Posterior vena cava (tissue), 2 donors: ENCODE measurements at places on chromosomes 12 and 14. TPM values are rescaled to one million over a fixed set of nuclear protein-coding genes. Genes with fewer than 3 reads are reported as not detected.

GRCh38 chr12:1094714-1095113 lies 103.7 kb downstream of the ERC1 start:
- DNase-seq = no peak

- no peak for DNase-seq
These were observed 36.3 kb upstream of the STK38L start for GRCh38 chr12:27207615-27208413.

DNA sequence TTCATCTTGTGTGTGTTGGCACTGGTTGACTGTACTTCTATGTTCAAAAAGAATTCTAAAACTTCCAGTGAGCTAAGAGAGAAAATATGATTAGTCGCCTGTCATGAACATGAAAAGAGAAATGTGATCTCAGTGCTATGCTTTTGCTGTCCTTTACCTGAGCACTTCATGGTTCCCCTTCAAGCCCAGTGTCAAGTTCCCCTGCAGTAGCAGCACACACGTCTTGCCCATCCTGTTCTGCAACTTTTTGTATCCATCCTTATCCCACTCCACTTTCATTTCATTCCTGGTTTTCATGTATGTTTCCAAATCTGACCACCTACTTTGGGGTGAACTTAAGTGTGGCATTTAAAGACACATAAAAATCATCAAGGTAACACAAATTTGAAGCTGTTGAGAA lies 848.0 kb upstream of the USP15 start:
- no peak for DNase-seq

GRCh38 chr14:50366115-50366514 lies 30.6 kb downstream of the CDKL1 start:
- no peak for DNase-seq

TFCP2 gene
- total RNA-seq = 16.1 TPM

DNA sequence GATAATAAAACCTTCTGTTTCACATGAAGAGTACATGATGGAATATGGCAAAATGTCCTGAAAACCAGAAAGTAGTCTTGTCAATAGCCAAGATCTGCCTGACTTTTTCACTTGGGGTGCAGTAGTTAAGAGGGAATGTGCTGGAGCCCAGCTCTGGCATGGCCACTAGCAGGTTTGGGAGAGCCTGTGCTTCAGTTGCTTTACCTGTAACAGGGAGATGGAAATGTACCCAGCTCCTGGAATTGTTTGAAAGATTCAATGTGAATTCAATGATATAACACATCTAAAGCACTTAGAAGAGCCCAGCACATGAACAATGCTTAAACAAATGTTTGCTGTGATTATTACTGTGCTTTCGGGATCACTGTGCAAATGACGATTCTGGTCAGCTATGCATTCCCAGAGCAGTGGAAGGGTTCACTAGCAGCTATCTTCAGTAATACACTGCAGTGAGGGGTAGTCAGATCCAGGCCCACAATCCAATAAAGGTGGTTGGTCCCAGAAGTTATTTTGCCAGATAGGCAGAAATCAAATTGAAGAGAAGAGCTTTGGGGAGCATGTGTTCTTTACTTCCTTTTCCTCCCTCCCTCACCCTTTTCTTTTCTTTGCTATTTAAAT lies 224.9 kb downstream of the APAF1 start:
- no peak for DNase-seq

DNA sequence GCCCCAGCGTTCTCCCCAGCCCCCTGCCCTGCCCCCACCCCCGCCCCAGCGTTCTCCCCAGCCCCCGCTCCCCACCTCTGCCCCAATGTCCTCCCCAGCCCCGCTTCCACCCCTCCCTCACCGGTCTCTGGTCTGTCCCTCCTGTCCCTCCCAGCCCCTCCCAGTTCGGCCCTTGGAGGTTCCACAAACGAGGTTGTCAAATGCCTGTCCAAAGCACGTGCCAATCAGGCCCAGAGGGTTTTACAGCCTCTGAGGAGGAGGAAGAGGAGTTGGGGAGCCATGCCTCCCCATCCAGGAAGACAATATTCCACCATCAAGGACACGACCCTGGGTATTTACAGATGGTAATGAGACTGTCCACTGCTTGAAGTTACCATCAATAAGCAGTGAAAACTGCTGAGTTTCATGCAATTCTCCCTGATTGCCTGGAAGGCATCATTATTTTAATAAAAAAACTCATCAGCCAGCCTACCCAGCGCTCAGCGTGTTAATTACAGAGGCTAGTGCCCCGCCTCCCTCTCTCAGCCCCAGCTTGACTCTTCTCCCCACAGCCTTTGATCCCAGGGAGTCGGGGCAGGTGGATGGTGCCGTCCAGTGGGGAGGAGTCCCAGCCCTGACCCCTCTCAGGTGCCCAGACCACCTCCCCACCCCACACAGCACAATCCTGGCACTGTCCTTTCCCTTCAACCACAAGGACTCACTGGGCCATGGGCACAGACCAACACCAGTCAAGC lies 30.6 kb upstream of the C14orf180 start:
- DNase-seq = peak; percentile 54

ADCY4 gene
- total RNA-seq = 35.2 TPM

DNA sequence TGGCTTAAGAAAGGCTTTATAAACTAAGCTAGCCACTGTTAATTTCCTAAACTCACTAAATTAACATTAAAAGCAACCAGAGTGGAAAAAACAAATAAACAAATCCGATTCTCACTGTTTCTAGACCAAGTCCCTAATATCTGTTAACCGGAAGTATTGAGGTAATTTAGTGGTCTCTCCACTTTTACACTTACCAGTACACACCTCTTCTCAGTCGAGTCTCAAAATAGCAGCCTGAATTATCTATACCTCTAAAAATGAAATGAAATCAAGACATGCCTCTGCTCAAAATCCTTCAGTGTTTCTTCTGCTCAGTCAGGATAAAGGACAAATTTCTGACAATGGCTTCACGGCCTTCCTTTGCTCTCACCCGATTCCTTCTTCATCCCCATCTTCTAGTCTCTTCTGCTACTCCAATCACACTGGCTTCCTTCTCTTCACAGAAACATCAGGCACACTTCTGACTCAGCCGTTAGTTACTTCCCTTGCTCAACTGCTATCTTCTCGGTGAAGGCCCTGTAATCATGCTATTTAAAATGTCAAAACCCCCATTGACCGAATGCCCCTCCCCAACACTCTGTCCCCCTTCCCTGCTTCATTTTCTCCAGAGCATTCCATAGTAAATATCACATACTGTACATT lies 161.3 kb downstream of the KITLG start:
- DNase-seq = no peak

- DNase-seq = no peak
These were observed at the start of gene IKZF4 for GRCh38 chr12:56020423-56021184. Gene IKZF4 (plus strand): TSS chr12:56021043. CDS start chr12:56021494, 451 bp downstream.

DNA sequence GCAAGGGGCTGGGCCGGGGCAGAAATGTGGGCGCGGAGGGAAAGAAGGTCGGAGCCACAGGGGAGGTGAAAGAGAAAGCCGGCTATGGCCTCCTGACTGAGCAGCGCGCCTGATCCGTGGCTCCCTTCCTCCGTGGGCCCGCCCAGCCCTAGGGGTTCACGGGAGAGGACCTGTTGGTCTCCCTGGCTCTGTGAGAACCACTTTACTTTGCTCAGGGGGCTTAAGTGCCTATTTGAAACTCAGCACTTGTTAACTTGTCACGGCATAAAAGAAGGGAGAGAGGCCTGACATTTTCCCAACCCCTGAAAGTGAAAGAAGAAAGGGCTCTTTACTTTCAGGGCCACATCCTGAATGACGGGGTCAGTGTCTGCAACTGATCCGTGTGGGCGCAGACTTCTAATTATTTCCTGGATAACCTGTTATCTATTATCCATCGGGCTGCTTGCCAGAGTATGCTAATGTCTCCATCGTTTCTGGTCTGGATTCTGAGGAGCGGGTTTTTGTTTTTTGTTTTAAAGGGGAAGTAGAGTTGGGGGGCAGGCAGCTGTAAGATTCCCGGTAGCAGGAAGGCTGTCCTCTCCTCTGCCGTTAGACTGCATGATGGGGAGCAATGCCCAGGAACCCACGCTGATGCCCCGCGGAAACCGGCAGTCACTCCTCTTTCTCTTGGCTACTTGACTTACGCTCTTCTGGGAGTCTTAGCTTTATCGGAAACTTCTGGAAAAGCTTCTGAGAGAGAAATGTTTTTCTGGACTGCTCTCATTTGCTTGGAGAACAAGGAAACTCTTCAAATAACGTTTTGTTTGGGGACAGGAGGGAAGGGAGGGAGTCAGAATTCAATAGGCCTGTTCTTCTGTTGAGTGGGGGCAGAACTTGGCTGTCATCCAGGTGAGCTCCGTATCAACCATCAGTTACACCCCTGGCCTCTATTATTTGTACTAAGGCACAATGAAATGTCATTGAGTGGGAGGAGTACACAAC lies 127.7 kb upstream of the MAX start:
- DNase-seq = no peak

DNA sequence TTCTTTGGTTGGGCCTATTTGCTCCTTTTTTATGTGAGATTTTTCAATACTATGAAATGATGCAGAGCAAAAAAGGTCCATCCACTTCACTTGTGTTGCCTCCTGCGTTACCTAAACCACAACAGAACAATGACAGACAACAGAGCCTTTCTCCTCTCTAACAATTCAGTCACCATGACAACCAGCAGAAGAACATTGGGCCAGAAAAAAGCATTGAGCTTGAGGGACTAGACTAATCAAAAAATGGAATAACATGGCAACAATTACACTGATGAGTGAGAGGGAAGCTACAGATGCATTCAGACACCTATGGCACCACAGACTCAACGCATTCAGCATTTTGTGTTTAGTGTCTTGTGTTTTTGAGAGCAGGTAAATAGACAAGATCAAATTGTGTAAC lies 44.6 kb upstream of the PTCSC3 start:
- DNase-seq = no peak

GRCh38 chr12:51953864-51954263 lies 2.4 kb downstream of the ACVR1B start:
- DNase-seq = no peak

GRCh38 chr12:99505805-99506204 lies 141.7 kb upstream of the GARIN6 start:
- DNase-seq = no peak

GRCh38 chr12:115294453-115295133 lies 610.6 kb upstream of the TBX3 start:
- no peak for DNase-seq

DNA sequence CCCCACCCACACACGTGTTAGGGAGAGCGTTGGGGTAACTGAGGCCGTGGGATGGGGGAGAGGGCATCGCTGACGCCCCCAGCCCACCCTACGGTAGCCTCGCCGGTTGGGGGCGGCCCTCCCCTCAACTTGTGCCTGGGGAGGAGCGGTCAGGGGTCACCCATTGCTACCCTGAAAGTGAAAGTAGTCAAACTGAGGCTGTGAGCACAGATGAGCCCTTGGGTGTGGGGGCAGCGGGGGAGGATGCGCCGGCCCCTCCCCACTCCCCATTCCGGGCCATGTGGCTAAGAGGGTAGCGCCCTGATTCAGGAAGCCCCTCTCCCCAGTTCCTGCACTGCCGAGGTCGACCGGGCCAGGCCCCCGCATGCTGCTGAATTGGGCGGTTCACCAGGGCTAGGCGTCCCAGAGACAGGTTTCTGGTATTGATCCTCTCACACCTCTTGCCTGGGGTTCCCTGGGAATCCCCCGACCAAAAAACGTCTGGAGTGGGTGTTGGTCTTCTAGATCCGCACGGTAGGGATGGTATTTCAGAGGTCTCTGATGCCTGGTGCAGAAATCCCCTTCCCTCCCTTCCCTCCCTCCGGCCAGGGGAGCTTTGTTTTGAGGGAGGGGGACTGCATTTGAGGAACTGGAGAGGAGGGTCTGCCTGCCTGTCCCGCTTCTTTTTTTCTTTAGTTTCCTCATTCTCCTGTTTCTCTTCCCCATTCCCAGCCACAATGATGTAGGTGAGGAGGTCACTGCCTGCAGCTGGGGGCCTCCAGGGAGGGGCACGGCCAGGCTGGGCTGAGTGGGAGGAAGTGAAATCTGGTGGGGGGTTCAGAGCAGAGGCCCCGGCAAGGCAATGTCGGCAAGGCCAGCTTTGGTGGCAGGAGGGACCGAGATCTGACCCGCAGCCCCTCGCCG lies 1.0 kb downstream of the SH2B3 start:
- peak; percentile 88 for DNase-seq

ERBB3 gene
- total RNA-seq = 1.4 TPM

NRL gene
- total RNA-seq = 1.1 TPM

DNA sequence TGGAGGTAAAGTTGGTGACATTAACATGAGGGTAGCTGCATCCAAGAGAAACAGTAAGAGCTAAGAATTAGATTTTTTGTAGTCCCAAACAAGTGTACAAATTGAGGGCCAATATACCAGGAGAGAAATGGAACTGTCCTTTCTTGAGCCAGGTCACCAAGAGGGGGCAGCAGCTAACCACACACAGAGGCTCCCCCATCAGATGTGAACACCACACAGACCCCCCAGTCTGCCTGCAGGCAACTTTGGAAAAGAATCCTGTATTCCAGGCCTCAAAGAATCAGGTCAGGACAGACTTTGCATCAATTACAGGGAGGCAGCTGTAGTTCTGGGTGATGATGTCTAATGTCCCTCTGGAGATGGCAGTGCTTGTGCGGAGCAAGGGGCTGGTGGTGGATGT lies 77.9 kb downstream of the SPTB start:
- DNase-seq = no peak

- DNase-seq = no peak
These were observed 53.6 kb downstream of the ARF6 start for GRCh38 chr14:49946320-49947141.

DNA sequence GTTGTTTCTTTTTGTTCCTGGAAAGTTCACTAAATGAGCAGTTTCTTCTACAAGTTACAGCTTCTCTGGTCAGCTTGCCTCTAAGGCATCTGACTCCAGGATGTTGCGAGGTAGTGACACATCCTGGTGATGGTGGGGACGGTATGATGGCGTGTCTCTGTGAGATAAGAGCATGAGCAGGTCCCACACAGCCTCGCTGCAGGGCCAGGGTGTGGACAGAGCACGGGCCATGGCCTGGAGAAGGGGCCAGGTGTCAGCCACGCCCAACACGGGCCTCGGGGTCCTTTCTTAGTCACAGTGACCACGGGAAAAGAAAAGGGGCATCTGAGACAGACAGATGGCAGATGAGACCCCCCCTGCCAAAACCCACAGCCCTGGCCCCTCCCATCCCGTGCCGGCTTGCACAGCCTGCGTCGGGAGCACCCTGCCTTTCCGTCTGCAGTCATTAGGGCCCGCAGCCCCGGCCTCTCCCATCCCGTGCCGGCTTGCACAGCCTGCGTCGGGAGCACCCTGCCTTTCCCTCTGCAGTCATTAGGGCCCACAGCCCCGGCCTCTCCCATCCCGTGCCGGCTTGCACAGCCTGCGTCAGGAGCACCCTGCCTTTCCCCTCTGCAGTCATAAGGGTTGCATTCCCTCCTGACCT lies 79.3 kb upstream of the DYNC1H1 start:
- DNase-seq = no peak

DNA sequence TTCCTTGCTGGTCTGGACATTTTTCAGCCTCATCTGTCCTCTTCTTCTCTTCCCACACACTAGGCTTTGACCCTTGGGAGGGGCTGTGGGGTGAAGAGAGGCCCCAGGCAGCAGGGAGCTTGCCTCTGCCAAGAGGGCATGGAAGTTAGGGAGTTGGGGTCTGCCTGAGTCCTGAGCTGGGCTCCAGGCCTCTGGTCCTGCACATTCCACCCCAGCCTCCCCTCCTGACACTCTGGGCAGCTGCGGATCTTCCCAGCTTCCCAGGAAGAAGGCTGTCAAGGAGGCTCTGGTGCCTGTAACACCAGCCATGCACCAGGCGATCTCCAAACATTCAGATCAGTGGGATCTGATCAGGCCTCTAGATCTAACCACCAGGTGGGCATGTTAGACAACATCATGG lies 169.1 kb upstream of the PRMT8 start:
- no peak for DNase-seq

PLA2G1B gene
- not detected for total RNA-seq

- no peak for DNase-seq
These were observed 292.3 kb downstream of the TMEM121 start for GRCh38 chr14:105818712-105819005.

CCDC60 gene
- total RNA-seq = not detected
